ENCODE measurements at places on chromosomes 4 and X. TPM values are rescaled to one million over a fixed set of nuclear protein-coding genes. Genes with fewer than 3 reads are reported as not detected.

DNA sequence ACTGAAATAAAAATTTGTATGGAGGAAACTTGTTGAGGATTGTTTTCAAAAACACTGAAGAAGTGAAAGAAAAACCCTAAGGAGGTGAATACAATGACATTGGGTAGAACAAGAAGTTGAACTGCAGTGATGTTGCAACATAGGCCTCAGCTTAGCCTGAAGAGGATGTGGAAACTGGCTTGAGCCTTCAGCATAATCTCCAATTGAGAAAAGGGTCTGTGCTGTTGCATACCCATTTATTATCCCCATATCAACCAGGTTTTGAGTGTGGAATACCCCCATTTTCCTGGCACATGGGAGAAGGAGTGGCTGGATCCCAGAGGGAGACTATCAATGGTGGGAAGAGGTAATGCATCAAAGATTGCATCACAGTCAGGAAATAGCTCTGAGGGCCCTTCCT is 695.0 kb upstream of the HS3ST1 start:
- no peak for DNase-seq
- no peaks in the 10 kb centered on the region for H3K4me1 ChIP-seq
- H3K36me3 ChIP-seq = no peaks in the 10 kb centered on the region
- H3K27me3 ChIP-seq = no peaks in the 10 kb centered on the region
- no peak overlapping the region for H3K4me3 ChIP-seq
- no peak overlapping the region for H3K27ac ChIP-seq

GRCh38 chrX:151396042-151396824 is 773 bp upstream of the VMA21 start:
- H3K36me3 ChIP-seq = no peaks in the 10 kb centered on the region
- H3K27ac ChIP-seq = peak overlapping the region; percentile 99
- H3K27me3 ChIP-seq = no peaks in the 10 kb centered on the region
- H3K4me1 ChIP-seq = peaks cover 33% of the 10 kb centered on the region
- peak; percentile 25 for DNase-seq

- DNase-seq = no peak
- H3K27me3 ChIP-seq = no peaks in the 10 kb centered on the region
- H3K27ac ChIP-seq = peak within 1 kb of the TSS; percentile 61
- peaks cover 2% of the 10 kb centered on the region for H3K36me3 ChIP-seq
- peak within 1 kb of the TSS; percentile 59 for H3K4me3 ChIP-seq
- peaks cover 4% of the 10 kb centered on the region for H3K4me1 ChIP-seq
Measured at GRCh38 chr4:4859325-4859798, at the start of gene MSX1. MSX1 (plus strand) TSS chr4:4859665; CDS start chr4:4859900, 235 bp downstream.

GRCh38 chrX:96820935-96821334 is 62.8 kb upstream of the RPA4 start:
- no peaks in the 10 kb centered on the region for H3K4me1 ChIP-seq
- no peaks in the 10 kb centered on the region for H3K27me3 ChIP-seq
- no peaks in the 10 kb centered on the region for H3K36me3 ChIP-seq
- no peak overlapping the region for H3K27ac ChIP-seq
- no peak for DNase-seq
- H3K4me3 ChIP-seq = no peak overlapping the region

- H3K27me3 ChIP-seq = no peaks in the 10 kb centered on the region
- no peak for DNase-seq
- no peak overlapping the region for H3K4me3 ChIP-seq
- H3K36me3 ChIP-seq = no peaks in the 10 kb centered on the region
Measured at GRCh38 chr4:145614233-145614610, 5.0 kb upstream of the MMAA start.

GRCh38 chr4:15568821-15569220 is 86.3 kb downstream of the FBXL5 start:
- H3K27ac ChIP-seq = no peak overlapping the region
- no peaks in the 10 kb centered on the region for H3K27me3 ChIP-seq
- H3K4me1 ChIP-seq = no peaks in the 10 kb centered on the region
- no peaks in the 10 kb centered on the region for H3K36me3 ChIP-seq
- DNase-seq = no peak
- no peak overlapping the region for H3K4me3 ChIP-seq

DNA sequence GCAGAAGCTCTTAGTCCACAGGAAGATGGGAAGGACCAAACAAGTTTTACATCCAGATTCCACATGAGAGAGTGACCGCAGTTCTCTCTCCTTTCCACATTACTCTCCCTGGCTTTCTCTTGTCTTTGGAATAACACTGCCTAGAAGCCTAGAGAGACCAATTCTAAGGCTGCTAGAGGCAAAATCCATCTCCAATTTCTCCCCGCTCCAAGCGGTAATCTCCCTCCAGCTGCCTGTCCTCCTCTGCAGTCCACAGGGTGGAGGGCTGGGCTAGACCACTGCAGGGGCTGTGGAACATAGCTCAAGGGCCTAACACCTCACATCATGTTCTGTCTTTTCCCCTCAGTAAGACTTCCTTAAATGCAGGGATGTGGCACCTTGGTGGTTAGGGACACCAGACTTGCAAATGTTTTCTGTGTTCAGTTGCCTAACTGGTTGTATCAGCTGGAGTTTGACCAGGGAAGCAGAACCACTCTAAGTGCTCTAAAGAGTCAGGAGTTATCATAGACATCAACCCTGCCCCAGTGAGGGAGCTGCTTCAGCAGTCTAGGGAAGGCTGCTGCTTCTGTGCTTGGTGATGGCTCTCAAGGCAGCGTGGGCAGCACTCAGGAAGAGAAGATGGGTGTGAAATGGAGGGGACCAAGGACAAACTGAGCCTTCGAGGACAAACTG is 423.1 kb downstream of the BCOR start:
- no peak overlapping the region for H3K4me3 ChIP-seq
- H3K4me1 ChIP-seq = no peaks in the 10 kb centered on the region
- DNase-seq = no peak
- no peaks in the 10 kb centered on the region for H3K27me3 ChIP-seq

DNA sequence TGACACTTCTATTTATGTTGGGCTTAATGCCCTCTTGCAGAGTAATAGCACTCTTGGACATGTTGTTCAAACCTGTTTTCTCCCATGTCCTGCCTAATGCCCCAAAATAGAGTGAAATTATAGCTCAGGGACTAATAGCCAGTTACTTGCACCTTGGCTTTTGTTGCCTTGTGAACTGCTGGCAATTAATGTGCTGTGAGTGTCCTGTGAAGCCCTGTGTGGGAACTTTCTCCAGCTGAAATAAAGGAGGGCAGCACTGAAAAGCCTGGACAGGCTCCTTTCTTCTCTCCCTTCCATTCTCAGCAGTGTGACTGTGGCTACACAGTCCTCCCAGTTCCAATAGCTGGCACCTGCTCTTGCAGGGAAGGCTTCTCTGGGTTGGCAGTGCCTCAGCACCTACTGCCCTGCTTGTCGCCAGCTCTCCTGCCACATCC is 72.4 kb downstream of the DCLK2 start:
- no peak overlapping the region for H3K4me3 ChIP-seq
- H3K27ac ChIP-seq = no peak overlapping the region
- DNase-seq = no peak
- H3K4me1 ChIP-seq = no peaks in the 10 kb centered on the region
- no peaks in the 10 kb centered on the region for H3K36me3 ChIP-seq
- H3K27me3 ChIP-seq = no peaks in the 10 kb centered on the region

DNA sequence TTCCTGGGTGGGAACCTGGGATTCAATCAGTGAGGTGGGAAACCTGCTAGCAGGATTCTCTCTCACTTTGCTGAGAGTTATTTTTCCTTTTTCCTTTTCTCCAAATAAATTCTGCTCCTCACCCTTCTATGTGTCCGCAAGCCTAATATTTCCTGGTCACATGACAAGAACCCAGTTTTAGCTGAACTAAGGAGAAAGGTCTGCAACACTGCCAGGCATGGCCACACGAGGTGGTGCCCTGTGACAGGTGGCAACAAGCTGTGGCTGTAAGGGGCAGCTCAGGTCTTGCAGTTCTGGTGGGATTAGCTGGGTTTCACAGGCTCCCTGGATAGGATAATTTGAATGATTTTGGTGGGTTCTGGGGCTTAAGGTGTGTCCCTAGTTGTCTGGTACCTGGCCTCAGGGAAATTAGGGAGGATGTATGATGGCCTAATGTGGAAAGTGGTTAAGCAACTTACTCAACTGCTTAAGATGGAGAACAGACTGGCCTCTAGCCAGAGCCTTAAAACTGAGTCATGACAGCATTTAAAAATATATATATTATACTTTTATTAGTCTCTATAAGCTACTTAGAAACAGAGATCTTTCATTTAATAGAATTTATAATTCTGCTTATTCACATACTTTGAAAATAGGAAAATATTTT is 215.0 kb downstream of the IL15 start:
- no peak for DNase-seq
- H3K36me3 ChIP-seq = no peaks in the 10 kb centered on the region
- no peak overlapping the region for H3K27ac ChIP-seq
- no peaks in the 10 kb centered on the region for H3K4me1 ChIP-seq
- no peaks in the 10 kb centered on the region for H3K27me3 ChIP-seq
- H3K4me3 ChIP-seq = no peak overlapping the region

ADAMTS3 gene
- 0.39 TPM for total RNA-seq

DNA sequence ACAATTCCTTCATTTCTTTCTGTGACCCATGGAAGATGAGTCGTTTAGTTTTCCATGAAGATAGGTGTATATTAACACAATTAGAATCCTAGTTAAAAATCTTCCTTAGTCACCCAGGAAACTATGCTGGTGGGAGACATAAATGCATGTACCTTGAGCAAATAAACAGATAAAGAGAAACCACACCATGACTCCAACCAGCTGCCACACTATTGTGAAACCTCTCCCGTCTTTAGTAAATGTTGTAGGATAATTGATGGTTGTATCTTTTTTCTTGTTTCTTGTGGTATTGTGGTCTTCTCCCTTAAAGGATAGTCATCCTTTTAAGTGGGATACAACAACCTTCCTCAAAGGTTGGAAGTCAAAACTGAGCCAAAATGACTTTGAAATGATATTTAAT is 103.8 kb upstream of the LEF1 start:
- no peaks in the 10 kb centered on the region for H3K27me3 ChIP-seq
- H3K27ac ChIP-seq = no peak overlapping the region
- H3K36me3 ChIP-seq = no peaks in the 10 kb centered on the region

DNA sequence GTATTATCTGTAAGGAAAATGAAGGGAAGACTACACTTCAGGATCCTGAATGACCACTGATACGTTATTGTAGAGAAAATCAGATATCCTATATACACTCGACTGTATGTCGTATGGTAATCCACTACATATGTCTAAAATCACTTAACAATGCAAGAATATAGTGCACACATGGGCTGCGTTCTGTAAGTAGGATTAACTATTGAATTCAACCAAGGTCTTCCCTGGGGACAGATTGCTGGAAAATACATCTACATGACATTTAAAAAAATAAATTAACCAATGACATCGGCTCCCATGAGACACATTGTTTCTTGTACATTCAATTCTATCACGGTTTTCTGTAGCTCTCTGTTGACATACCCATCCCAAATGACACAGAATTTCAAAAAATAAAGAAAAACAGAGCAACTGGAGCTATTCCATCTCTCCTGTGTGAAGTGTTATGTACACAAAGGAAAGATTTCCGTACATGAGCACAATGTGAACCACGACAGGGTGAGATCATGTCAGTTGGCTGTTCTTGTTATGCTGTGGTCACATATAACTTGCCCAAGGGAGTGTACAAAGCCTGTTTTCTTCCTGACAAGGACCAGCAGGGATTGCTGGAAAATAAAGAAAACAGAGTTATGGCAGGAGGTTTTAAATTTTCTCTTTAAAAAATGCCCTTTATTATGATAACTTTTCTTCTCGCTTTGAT is 6.1 kb downstream of the ENOX2 start:
- H3K27ac ChIP-seq = no peak overlapping the region
- H3K36me3 ChIP-seq = no peaks in the 10 kb centered on the region
- DNase-seq = no peak
- no peaks in the 10 kb centered on the region for H3K27me3 ChIP-seq
- 0 out of 2 replicates have a peak, but pooled peaks cover 2% of the 10 kb centered on the region for H3K4me1 ChIP-seq
- no peak overlapping the region for H3K4me3 ChIP-seq

DNA sequence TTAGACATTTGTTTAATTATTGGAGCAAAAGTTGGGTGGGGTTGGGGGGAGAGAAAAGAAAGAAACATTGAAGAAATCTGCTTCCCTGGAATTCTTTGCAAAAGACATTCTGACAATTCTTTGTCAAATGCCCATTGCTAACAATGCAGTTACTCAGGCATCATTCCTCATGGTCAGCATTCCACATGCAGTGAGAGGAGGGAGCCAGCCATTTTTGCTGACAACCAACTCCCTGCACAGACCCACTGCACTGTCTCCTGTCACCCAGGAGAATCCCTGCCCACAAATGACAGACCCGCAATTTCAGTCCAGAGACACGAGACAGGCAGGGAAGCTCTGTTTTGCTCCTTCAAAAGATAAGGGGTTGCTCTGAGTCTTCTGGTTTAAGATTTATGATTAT is 985.1 kb upstream of the SLIT2 start:
- DNase-seq = no peak
- H3K4me3 ChIP-seq = no peak overlapping the region
- no peaks in the 10 kb centered on the region for H3K36me3 ChIP-seq
- no peak overlapping the region for H3K27ac ChIP-seq
- H3K4me1 ChIP-seq = no peaks in the 10 kb centered on the region

DNA sequence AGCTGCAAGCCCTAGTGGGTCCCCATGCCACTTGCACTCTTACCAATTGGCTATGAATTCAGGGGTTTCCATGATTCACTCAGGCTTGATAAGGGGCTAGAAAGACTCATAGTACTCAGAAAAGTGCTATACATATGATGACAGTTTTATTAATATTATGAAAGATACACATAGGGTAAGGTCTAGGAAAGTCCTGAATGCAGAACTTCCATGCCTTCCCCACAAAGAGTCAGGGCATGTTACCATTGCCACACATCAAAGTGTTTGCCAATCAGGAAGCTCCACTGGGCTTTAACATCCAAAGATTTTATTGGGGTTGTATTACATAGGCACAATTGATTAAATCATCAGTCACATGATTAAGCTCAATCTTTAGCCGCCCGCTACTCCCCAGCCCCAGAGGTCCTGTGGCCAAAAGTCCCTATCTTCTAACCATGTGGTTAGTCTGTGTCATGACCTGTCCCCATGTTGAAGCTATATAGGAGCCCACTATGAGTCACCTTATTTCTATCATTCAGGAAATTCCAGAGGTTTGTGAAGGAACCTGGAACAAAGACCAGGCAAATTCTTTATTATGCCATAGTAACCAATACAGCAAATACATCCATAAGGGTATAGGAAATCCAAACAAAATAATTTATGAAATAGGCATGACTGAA is 635.6 kb downstream of the STPG2 start:
- H3K27ac ChIP-seq = no peak overlapping the region
- H3K4me3 ChIP-seq = no peak overlapping the region
- H3K36me3 ChIP-seq = no peaks in the 10 kb centered on the region
- DNase-seq = no peak
- no peaks in the 10 kb centered on the region for H3K27me3 ChIP-seq

- no peaks in the 10 kb centered on the region for H3K36me3 ChIP-seq
- DNase-seq = no peak
- H3K27me3 ChIP-seq = no peaks in the 10 kb centered on the region
- H3K4me3 ChIP-seq = no peak overlapping the region
- H3K4me1 ChIP-seq = peaks cover 9% of the 10 kb centered on the region
- H3K27ac ChIP-seq = no peak overlapping the region
Measured at GRCh38 chrX:22134681-22135080, 102.6 kb downstream of the PHEX start.

Data from Panc1 (cell line).